ENCODE measurements at places on chromosomes 1 and 21.

- no peak for DNase-seq
These were observed 143.1 kb upstream of the PROX1 start for GRCh38 chr1:213844632-213845031.

DNA sequence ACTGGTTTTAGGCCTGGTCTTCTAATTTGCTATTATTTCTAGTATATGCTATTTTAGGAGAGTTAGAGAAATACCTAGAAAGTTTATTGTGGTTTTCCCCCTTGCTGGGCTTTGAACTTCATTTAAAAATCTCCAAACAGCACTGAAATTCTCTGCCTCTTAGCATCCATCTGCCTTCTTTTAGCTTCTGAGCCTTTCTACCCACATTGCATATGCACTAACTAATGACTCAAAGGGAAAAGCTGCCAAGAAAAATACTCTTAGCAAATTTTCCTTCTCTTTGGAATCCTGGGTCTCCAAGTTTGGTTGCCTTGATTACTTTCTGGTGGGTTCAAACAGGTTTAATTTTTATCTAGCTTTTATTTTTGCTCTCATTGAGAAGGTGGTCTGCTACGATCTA, 408.4 kb upstream of the PTBP2 start:
- DNase-seq, result no peak

DNA sequence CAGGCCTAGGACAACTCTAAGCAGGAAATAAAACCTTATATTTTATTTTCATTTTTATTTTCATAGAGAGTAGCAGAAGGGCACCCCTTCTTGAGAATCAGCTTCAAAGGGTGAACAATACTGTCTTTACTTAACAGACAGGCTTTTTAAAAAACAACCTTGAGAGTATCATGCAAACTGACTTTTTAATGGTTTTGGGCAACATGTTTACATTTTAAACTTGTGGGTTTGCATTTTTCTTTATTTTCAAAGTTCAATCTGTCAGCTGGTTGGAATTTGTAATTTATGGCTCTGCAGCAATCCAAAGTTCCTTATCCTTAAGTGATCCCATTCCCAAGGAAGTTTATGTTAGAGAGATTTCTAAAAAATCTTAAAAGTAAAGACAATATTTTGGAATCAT, 392.3 kb upstream of the ADAMTS5 start:
- no peak for DNase-seq

DNA sequence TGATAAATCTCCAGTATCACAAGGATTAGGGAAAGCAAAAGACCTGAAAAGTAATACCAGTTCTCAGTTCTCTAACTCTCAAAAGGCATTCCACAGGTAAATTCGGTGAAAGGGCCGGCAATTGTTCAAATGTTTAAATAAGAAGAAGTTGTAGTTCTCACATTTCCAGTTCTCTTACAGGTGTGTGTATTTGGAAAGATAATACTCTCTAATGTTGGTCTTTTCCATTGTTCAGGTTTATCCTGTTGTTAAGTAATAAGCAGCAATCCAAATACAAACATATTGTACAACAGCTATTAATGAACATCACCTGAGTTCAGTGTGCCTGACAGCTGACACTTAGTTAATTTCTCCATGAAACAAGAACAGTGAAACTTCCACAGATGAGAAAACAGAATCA, 13.2 kb upstream of the PRKAB2 start:
- no peak for DNase-seq

DNA sequence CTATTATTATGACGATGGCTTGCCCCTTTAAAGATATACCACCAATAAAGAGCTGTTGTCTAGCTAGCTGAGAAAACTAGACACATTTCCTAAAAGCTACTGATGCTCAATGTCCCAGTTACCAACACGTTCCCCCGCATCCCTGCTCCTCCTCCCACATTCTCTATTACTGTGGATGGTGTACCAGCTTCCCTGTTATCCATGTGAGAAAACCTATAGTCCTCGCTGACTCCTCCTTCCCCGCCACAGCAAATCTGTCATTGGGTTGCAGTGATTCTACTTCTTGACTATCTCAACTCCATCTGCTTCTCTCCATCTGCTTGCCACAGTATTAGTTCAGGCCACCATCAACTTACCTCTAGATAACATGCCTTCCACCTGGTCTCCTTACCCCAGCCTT, 337.5 kb downstream of the KCNH1 start:
- DNase-seq, result no peak

DNA sequence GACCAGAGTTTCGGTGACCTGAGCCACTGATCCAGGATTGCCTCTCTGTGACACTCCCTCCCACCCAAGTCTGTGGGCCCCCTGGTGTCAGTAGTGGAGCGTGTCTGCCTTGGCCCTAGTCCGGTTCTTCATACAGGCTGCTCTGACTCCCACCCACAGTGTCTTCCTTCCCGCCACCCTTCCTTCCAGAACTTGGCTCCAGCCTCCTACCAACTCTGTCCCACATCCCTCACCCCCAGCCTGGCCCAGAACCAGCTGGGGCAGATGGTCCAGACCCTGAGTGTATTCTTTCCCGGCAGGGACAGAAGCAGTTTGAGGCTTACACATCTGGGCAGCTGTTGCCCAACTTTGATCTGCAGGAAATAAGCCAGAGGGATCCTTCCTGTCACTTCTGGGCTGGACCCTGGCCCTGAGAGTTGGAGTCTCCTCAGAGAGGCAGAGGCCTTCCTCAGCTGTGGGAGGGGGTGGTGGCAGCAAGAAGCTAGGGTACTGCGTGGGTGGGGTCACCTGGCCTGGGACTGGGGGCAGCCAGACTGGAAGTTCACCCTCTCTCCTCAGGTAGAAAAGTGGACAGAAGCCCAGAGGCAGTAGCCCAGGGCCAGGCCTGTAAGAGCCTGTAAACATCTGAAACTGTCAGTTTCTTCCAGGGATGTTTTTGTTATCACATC, 43.1 kb upstream of the EPS8L3 start:
- no peak for DNase-seq
